ENCODE measurements at places on chromosomes 12 and 14.

DNA sequence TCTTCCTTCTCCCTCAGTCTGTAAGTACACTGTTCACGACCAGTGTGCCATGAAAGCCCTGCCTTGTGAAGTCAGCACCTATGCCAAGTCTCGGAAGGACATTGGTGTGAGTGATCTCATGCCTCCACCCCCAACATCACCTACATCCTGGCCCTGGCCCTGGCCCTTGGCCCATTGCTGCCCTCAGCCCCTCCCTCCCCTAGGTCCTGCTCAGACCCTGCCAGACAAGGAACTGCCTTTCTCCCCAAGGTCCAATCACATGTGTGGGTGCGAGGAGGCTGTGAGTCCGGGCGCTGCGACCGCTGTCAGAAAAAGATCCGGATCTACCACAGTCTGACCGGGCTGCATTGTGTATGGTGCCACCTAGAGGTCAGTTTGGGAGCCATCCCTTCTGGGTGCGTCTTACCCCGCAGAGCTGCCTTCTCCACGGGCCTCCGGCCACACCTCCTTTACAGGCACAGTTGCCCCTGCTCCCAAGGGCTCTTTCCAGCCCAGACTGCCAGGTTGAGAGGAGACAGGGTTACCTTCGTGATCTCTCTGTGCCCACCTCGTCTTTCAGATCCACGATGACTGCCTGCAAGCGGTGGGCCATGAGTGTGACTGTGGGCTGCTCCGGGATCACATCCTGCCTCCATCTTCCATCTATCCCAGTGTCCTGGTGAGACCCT lies 9.2 kb downstream of the DGKA start:
- DNase-seq = peak; percentile 89

DNA sequence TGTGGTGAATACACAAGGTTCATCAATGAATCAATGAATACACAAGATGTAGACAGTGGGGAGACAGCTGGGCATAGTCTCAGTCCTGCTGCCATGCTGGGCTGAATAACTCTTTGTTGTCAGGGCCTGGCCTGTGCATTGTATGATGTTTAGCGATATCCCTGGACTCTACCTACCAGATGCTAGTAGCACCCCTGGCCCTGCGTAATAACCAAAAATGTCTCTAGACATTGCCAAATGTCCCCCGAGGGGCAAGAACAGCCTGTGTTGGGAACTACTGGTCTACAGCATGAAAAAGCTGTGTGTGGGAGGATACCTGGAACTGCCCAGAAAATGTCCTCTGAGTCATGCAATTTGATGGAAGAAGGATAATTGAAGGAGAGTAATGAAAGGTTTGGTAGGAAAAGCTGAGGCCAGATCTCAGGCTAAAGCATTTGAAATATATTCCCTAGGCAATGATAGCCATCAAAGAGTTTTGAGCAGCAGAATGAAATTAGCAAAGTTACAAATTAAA lies 128.2 kb downstream of the TMEM30B start:
- no peak for DNase-seq

DNA sequence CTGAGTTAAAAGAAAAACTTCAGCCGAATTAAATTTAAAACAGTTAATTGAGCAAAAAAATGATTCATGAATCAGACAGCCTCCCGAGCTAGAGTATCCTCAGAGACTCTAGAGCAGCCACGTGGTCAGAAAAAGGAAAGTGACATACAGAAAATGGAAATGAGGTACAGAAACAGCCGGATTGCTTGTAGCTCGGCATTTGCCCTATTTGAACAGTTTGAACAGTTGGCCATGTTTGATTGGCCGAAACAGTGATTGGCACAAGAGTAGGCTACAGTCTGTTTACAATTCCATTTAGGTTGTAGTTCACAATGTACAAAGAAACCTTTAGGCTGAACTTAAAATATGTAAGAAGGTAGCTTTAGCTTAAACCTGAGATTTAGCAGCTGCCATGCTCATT lies 12.9 kb upstream of the OXA1L start:
- DNase-seq = no peak

DNA sequence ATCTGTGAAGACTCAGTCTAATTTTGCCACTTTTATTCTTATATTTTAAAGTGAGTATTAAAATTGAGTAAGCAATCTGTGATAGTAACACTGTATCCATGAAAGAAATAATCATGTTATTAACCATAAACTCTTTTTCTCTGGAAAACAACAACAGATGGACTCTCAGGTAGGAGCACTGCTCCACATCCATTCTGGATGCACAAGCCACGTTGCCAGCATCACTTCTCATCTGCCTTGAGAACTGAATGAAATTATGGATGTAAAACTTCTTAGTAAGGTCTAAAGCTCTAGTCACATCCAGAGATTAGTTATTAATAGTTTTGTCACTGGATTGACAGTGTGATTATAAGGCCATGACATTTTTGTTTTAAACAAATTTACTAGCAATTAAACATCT lies 489.1 kb upstream of the SYT1 start:
- no peak for DNase-seq

DNA sequence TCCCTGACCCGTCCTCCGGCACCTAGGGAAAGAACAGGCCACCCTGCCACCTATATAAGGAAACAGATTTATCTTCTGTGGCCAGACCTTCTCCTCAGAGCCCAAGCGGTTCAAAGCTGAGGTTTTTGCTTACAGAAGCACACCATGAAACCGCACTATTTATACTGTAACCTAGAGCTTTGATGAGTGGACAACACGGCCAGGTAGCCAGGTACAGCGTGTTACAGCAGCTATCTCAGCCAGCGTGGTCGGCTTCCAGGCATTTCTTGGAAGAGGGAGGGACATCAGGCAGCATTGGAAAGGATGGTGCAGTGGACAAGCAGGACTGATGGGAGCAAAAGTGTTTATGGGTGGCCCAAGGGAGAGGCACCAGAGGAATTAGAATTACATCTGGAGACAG lies 34.4 kb downstream of the TTC7B start:
- no peak for DNase-seq

GRCh38 chr12:94676031-94676641 lies 25.8 kb upstream of the TMCC3 start:
- no peak for DNase-seq

DNA sequence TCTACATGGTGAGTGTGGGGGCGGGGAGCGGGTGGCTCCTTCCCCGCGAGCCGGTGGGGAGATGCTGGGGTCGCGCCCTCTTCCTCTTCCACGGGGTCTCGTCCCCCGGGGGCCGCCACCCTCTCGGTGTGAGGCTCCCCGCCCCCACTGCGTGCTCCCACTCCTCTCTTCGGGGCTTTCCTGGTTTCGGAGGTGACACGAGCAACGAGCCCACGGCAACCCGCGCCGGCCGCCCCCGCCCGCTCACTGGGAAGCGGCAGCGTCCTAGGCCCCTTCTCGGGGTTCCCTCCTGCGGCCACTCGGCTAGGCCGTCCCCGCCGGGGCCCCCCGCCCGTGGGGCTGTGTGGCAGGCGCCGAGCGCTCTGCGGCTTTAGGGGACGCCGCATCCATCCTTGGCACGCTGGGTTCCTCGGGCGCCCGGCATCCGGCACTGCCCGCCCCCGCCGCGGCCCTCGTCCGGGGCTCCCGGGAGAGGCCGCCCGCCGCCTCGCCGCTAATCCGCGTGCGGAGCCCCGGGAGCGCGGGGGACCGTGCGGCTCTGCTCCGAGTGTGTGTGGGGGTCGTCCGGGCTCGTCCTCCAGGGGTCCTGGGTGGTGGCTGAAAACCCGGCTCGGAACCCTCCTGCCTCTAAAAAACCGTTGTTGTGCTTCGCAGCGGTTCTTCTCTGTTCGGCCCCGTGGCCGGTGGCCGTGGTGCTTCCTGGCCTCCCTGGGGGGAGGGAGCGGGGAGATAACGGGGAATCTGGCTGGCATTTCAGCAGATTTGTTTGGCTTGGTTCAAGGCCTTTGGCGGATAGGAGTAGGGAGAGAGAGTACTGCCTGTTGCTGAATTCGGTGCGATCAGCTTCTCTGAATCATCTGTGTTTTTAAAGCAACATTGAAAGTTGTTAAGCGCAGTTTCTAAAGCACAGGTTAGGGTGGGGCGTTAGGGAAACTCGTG lies 1.0 kb downstream of the PCNX1 start:
- DNase-seq = peak; percentile 30

DNA sequence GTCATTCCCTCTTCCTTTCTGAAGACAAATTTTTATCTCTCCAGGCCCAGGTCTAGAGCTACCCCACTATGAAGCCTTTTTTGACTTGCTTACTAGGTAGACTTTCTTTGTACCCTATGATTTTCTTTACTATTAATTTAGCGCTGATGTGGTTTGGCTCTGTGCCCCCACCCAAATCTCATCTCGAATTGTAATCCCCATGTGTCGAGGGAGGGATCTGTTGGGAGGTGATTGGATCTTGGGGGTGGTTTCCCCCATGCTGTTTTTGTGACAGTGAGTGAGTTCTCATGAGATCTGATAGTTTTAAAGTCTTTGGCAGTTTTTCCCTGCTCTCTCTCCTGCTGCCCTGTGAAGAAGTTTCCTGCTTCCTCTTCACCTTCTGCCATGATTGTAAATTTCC lies 118.1 kb downstream of the SLC38A1 start:
- DNase-seq = no peak

GRCh38 chr12:49233842-49234526 lies 30.9 kb upstream of the TUBA1C start:
- DNase-seq = no peak

Measured in HEK293T (cell line).